Vagina (tissue), 2 donors: ENCODE measurements at places on chromosomes 2 and 18.
A peak's percentile ranks its signal among the peaks of the same experiment; 100 is the strongest.

GRCh38 chr2:44770221-44771195 is 171.0 kb upstream of the SIX3 start:
- DNase-seq, result no peak

GRCh38 chr2:229575569-229576315 is 138.6 kb downstream of the DNER start:
- no peak for DNase-seq

- DNase-seq, result no peak
Observed at GRCh38 chr2:195368249-195369217, 288.5 kb upstream of the SLC39A10 start.

GRCh38 chr2:98729652-98730051 is 1.3 kb downstream of the MGAT4A start:
- DNase-seq, result no peak

GRCh38 chr18:61080954-61081528 is 252.2 kb upstream of the CDH20 start:
- no peak for DNase-seq

DNA sequence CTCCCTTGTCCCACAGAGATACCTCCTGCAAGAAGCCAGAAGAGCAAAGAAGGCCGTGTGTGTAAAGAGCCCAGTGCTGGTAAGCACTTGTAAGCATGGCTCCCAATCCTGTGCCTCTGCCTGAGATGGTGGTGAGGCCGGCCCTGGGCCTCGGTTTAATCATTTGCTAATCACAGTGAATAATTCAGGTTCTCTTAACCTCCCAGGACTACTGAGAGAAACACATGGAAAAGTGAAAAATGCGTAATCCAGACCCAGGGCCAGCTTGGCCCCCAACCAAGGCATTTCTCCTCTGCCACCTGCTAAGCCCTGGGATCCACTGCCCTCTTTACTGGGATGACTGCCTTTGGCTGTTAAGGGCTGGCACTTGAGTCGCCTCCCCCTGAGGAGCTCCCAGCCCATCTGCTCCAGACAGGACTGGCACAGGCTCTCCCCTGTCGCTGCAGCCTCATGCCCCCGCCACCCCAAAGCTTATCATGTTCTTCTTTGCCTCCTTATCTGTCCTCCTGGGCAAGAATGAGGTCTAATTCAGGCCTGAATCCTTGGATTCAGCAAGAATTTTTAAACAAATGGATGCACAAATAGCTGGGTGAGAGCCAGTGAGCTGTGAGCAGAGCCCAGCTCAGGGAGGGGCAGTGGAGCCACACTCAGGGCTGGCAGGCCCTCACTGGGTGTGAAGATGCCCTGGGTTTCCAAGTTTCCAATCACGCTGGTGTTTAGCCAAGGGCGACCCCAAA is 193.9 kb upstream of the HS6ST1 start:
- DNase-seq, result no peak

GRCh38 chr2:40357667-40358066 is 94.2 kb downstream of the SLC8A1 start:
- DNase-seq, result no peak

DNA sequence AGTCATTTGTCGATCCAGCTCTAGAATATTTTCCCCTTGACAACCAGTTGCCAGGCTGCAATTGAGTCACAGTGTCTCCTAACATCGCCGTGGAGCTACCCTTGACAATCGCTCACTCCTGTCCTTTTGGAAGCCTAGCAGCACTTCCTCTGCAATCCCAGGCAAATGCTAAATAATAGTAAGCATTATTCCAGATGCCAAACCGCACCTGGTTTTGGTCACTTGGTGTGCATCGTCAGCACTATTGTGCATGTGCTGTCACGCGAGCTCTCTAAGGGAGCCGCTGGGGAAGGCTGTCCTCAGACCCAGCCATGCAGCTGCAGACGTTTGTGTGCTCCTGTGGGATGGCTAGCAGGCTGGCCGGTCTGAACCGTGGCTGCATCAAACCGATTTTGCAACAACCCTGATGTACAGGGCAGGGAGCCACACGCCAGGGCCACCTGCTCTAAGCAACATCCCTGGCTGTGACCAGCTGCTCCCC is 549.5 kb upstream of the ID2 start:
- DNase-seq, result no peak

- DNase-seq, result no peak
Observed at GRCh38 chr2:15359716-15360531, 201.2 kb downstream of the NBAS start.

DNA sequence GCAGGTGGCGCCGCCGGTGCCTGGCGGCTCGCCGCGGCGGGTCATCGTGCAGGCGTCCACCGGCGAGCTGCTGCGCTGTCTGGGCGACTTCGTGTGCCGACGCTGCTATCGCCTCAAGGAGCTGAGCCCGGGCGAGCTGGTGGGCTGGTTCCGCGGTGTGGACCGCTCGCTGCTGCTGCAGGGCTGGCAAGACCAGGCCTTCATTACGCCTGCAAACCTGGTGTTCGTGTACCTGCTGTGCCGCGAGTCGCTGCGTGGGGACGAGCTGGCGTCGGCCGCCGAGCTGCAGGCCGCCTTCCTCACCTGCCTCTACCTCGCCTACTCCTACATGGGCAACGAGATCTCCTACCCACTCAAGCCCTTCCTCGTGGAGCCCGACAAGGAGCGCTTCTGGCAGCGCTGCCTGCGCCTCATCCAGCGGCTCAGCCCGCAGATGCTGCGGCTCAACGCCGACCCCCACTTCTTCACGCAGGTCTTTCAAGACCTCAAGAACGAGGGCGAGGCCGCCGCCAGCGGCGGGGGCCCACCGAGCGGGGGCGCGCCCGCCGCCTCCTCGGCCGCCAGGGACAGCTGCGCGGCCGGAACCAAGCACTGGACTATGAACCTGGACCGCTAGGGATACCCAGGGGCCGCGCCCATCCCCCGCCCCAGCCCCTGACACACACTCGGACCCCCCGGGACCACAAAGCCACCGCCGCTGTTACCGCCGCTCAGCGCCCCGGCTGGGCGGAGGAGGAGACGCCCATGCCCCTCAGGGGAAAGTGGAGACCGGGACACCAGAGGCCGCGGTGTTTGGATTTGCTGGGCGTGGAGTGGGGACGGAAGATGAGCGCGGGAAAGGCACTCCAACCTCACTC is 1.1 kb downstream of the CDK5R2 start:
- DNase-seq, result peak; percentile 34

GRCh38 chr18:7273301-7273921 is 42.5 kb downstream of the LRRC30 start:
- peak; percentile 94 for DNase-seq

GRCh38 chr2:197885587-197885986 is 81.2 kb downstream of the PLCL1 start:
- no peak for DNase-seq

DNA sequence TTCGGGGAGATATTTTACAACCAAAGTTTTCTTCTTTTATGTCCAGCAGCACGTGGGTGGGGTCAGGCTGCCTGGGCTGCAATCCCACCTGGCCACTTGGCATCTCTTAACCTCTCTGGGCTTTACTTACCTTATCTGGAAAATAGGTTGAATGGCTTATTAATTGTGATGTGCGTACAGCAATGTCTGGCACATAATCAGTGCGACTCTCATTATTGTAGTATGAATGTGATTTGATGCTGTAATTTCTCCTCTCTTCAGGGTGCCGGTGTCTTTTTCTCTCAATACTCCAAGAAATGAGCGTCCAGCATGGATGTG is 2.0 kb upstream of the ZAP70 start:
- DNase-seq, result no peak

GRCh38 chr2:151855111-151855510 is 26.9 kb upstream of the ARL5A start:
- no peak for DNase-seq

- DNase-seq, result no peak
Observed at GRCh38 chr2:205965707-205966106, 120.3 kb downstream of the INO80D start.

DNA sequence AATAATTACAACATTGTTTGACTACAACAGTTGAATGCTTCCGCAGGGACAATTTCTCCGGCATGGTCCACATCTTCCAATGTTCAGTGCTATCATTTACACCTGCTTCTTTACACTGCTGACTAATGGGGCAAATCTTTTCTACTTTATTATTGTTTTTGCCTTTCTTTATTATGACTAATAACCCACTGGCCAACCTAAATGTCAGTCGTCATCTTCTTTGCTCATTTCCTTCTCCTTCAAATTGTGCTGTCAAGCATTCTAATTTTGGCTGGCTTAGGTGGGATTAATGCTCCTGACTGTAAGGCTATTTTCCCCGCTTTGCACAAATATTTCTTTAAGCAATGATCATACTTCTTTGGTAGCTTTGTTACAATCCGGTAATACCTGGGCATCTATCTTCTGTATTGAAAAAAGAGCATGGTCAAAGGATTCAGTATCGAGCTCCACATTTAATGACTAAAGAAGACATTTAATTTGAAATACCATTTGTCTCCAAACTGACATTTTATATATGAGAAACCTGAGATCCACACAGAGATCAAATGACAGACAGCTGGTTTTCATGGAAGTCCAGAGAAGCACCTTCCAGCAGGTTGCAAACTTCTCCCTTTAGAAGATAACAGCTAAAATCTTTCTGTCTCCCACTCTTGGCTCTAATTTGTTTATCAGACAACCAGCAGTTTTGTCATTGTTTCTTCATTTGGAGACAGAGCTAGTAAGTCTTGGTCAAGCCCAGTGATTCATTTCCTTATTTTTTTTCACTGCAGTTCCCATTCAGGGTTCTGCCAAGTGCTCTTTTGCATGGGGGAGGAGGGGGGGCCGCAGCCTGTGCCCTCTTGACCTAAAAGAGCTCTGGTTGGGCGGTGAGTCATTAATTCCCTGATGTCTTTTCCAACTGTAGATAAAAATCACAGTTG is 132.9 kb downstream of the SOCS6 start:
- no peak for DNase-seq

DNA sequence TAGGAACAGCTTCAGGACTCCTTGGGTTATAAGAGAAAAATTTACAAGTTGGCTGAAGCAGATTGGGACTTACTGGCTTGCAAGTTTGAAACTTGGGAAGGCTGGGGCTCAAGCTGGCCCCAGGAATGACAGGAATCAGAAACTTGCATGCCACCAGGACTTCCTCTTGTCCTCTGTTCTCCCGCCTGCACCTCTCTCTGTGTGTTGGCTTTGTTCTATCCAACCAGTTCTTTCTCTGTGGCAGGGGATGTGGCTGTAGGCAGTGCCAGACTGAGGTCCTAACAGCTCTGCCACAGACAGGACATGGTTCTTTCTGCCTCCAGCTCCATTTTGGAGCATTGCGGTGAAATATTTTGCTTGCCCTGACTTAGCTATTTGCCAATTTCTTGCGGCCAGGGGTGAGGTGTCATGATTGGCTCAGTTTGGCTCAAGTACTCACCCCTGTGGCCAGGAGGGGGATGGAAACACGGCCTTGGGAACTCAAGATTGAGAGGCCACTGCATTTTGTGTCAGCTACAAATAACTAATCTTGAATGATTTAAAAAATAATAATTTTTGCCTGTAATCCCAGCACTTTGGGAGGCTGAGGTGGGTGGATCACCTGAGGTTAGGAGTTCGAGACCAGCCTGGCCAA is 48.9 kb downstream of the MEP1B start:
- no peak for DNase-seq

DNA sequence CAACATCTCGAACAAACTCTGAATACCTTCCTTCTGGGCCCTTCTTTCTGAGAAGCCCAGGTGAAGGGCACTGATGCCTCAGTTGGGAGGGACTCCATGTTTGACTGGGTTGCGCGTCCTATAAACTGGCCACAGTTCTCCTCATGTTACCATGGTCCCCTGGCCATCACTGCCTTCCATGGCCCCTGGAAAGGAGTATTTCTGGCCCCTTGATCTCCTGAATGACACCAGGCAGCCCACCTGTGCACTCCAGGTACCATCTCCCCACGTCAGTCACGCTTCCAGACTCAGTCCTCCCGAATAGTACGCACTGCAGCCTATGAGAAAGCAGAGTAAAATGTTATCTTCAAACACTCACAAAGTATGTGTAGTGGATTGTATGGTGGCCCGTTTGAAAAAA is 73.9 kb downstream of the ACKR3 start:
- DNase-seq, result peak; percentile 86
